ENCODE measurements at places on chromosomes 6 and 20.

DNA sequence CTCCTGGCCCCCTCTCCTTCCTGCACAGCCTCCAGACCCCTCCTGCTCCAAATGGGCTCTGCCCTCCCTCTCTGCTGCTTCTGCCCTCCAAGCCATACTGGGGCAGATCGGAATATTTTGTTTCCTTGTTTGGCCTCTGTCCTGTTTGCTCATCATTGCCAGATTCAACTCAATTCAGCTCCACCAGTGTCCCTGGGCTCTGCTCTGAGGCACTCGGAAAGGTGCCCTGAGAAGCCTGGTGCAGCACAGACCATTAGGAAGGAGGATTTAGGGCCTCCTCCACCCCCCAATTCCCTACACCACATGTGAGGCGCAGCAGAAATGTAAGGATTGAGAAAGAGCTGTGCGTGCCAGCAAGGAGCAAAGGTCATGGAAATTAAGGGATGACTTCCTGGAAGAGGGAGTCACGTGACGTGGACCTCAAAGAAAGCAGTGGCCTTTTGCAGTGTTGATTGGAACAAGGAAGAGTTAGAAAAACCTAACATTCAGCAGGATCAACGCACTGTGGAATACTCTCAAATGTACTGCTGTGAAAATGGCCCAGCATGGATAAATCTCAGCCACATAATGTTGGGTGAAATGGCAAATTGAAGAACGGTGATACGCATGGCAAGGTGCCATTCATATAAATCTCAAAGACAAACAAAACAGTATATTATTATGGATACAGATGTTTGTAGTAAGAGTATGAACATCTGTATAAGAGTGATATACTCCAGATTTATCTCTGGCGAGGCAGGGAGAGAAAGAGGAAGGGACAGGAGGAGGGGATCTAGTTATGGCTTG is 229.5 kb upstream of the RNF24 start:
- no peak for DNase-seq

- DNase-seq = no peak
Measured at GRCh38 chr6:19835605-19836004, 1.6 kb upstream of the ID4 start.

DNA sequence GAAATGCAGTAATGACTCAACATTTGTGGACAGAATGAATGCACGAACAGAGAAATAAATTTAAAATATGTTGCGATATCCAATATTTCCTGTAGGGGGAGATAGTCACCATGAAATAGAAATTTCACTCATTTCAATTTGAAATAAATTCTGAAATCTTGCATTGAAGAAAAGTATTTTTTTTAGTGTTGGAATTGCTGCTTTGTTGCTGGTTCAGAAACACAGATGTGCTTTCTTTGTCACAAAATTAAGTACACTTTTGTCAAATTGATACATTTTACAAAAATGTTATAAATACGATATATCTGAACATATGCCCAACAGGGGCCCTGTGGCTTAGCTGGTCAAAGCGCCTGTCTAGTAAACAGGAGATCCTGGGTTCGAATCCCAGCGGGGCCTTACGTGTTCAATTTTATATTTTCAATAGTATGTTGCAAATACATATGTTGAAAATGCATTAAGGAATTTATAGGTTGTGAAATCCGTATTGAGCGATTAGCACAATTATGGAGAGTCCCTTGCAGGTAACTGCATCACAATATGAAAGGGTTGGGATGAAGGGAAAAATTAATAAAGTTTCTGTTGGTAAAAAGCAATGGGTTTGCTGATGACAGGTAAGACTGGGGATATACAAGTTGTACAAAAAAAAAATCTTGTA is 85.4 kb upstream of the PRSS16 start:
- no peak for DNase-seq

DNA sequence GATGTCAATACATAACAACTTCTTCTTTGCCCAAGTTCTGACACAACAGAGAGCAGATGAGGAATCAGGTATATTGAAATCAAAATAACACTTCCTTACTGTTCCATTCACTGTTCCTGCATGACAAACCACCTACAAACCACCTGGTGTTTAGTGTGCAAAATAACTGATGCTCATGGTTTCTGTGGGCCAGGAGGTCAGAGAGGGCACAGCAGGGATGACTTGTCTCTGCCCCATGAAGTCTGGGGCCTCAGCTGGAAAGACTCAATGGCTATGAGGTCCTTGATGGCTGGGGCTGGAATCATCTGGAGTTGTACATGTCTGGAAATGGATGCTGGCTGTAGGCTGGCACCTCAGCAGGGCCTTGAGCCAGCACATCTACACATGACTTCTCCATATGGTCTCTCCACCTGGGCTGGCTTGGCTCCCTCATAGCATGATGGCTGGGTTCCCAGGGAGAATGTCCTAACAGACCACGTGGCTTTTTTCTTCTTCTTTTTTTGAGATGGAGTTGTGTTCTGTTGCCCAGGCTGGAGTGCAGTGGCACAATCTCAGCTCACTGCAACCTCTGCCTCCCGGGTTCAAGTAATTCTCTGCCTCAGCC is 7.4 kb upstream of the COX4I2 start:
- no peak for DNase-seq

- peak; percentile 23 for DNase-seq
Measured at GRCh38 chr6:39731565-39731964, 6.4 kb upstream of the KIF6 start.

DNA sequence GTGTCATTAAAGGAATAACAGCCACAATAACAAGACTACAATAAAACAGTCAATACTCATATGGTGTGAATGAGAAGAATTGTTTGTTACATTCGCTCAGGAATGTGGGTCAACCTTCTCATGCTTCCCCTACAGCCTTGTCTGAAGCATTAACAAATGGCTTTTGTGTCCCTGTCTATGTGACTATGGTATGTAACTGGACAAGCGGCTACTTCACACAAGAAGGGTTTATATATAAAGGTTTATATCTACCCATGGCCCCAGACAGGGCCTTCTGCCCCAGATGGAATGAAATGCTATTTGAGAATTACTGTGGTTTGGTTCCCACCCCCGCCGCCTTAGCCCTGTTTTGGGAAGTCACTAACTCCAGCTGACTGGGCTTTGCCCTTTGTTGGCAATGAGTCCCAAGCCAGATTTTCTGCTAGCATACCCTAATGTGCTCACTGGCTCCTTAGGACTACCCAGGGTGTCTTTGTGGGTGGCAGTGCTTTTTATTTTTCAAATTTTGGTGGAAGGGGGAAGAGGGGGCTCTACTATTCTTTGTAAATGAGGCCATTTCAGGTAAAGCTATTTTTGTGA is 39.4 kb downstream of the TFAP2A start:
- DNase-seq = no peak

GRCh38 chr20:50438986-50439407 is 71.2 kb upstream of the PTPN1 start:
- DNase-seq = peak; percentile 61
